ENCODE measurements at places on chromosomes 13 and 19.

GRCh38 chr19:51382004-51382403, 5.8 kb downstream of the LIM2 start:
- H3K27me3 ChIP-seq, result no peaks in the 10 kb centered on the region
- H3K4me3 ChIP-seq, result no peak overlapping the region
- DNase-seq, result no peak
- no peak overlapping the region for H3K27ac ChIP-seq
- H3K4me1 ChIP-seq, result no peaks in the 10 kb centered on the region

- H3K27ac ChIP-seq, result no peak overlapping the region
- no peaks in the 10 kb centered on the region for H3K4me1 ChIP-seq
- no peak for DNase-seq
- no peaks in the 10 kb centered on the region for H3K36me3 ChIP-seq
These were observed 1893.0 kb upstream of the PCDH20 start for GRCh38 chr13:63308549-63309165.

DNA sequence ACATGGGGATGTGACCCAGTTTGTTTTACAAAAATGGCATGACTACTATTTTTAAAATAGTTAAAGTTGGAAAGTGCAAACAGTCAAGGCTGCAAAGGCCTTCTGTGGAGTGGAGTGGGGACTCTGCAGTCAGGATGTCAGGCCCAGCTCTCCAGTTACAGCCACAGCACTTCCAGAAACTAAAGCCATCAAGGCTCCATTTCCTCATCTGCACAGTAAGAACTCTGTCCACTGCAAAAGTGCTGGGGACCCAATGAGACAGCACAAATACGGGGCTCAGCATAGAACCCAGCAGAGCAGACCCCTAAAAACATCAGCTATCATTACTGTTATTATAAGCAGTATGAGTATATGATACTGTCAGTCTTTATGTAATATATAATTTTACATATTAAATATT, 73.6 kb downstream of the SACS start:
- no peak overlapping the region for H3K4me3 ChIP-seq
- no peak for DNase-seq
- H3K36me3 ChIP-seq, result peaks cover 80% of the 10 kb centered on the region
- H3K27me3 ChIP-seq, result no peaks in the 10 kb centered on the region

DNA sequence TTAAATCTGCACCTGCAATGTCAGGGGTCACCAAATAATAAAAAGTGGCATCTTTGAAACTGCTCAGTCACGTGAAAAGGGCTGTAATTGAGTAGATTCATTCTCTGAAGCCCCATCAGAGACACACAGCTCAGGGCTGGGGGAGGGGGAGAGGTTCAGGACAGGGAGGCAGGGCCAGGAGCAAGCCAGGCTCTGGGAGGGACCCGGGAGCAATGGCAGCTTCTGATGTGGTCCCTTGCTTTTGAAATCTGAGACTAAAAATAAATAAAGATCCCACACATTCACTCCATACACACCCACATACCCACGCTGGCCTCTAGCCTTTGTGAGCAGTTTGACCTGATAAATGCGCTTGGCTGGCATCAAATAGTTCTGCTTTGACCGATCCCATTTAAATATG, 32.8 kb downstream of the GSX1 start:
- no peak for DNase-seq
- H3K4me1 ChIP-seq, result peaks cover 4% of the 10 kb centered on the region
- no peaks in the 10 kb centered on the region for H3K36me3 ChIP-seq
- no peak overlapping the region for H3K4me3 ChIP-seq
- H3K27ac ChIP-seq, result no peak overlapping the region
- peaks cover 16% of the 10 kb centered on the region for H3K27me3 ChIP-seq

DNA sequence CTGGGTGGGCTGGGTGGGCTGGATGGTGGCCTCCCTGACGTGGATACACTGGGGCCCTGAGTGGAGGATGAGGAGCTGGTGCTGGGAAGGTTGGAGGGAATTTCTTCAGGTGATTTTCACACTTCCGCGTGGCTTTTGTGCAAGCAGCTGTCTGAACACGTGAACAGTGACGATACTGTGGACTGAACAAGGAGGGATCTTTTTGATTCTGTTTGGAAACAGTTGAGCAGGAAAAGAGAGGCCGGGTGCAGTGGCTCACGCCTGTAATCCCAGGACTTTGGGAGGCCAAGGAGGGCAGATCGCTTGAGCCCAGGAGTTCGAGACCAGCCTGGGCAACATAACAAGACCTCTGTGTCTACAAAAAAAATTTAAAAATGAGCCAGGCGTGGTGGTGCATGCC, 9.1 kb upstream of the GTF2F1 start:
- no peak overlapping the region for H3K4me3 ChIP-seq
- H3K27me3 ChIP-seq, result no peaks in the 10 kb centered on the region
- DNase-seq, result no peak
- no peaks in the 10 kb centered on the region for H3K36me3 ChIP-seq

DNA sequence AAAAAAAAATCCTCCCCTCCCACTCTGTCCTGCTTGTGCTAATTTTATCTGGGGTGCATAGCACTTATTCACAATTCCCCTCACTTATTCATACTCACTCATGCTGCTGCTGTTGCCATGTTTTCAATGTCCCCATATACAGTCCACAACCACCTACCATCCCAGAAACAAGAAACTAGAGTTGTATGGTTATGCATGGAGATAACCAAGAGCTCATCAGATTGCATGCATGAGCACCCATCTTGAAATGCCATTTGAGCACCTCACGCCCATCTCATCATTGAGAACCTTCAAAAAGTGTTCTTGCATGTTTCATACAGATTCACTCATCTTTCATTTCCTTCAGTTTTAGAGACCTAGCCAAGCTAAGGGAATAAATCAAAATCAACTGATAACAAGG, 15.1 kb upstream of the N4BP2L2 start:
- no peak overlapping the region for H3K27ac ChIP-seq
- DNase-seq, result no peak
- H3K4me1 ChIP-seq, result no peaks in the 10 kb centered on the region
- H3K36me3 ChIP-seq, result no peaks in the 10 kb centered on the region
- peaks cover 7% of the 10 kb centered on the region for H3K27me3 ChIP-seq
- no peak overlapping the region for H3K4me3 ChIP-seq
